ENCODE measurements at places on chromosomes 5 and 9.
A peak's percentile ranks its signal among the peaks of the same experiment; 100 is the strongest.

DNA sequence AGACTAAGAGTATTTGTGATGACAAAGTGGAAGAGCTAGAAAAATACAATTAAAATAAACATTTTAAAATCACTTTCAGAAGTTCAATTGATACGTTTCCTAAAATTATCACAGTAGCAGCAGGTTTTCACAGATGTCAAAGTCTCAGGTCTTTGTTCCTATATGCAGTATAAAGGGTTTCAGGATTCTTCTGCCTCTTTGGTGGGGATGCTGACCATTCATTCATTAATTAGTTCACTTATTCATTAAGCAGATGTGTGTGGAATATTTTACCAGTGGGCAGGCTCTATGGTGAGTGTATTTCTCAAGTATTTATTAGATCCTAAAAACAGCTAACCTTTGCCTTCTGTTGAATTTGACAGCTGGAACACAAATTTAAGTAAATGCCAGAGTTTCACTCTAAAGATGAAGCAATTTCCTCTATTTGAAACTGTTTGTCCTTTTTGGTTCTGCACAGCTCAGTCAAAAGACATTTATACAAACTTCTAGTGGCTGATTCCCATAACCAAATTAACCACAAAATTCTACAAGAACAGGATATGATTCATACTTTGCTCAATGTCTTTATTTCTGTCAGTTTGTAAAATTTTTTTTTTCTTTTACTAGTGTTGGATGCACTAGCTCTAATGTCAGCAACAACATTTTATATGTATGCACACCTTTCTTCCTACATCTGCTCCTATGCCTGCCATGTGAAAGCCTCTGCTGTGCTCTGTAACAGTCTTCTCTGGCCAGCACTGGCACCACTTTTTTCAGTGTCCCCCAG lies 75.9 kb upstream of the PRR16 start:
- peak; percentile 71 for DNase-seq

DNA sequence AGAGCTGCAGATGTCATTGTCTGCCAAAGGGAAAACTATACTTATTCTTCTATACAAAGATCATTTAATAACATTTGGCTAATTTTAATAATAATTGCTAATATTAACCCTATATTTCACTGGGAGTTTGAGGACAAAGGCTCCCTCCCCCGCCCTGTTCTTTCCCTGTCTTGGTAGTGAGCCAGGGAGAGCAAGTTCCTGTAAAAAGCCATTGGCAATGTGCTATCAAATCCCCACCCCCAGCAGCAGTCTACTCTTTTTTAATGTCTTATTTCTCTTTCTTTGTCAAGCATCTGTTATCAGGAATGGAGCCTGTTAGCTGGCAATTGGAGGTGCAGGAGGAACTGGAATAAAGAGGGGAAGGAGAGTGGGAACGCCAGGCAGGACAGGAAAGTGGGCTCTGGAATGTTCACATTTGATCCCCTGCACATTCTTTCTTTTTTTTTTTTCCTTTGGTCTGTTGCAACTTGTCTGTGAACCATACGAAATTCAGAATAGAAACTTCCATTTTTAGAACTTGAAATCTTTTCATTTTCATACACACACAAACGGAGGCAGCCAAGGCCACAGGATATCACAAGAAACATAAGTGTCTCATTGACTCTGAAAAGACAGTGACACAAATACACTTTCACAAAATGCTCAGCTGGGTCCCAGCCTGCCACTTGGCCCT lies 664.8 kb upstream of the ZNF608 start:
- DNase-seq, result no peak

DNA sequence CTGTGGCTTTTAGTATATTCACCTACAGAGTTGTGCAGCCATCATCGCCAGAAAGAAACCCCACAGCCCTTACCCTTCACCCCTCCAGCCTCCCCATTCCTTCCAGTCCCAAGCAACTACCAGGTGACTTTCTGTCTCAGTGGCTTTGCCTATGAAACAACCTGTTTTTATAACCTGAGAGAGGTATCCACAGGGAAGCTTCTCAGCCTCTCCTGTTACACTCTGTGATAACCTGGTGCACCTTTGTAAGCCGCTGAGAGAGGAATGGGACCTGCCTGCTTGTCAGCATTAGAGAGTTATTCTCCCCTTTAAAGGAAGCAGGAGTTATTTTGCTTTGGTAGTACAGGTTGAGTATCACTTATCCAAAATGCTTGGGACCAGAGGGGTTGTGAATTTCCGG lies 93.6 kb downstream of the TRIO start:
- DNase-seq, result no peak

GRCh38 chr5:139377226-139377625 lies 5.9 kb downstream of the SLC23A1 start:
- DNase-seq, result no peak

DNA sequence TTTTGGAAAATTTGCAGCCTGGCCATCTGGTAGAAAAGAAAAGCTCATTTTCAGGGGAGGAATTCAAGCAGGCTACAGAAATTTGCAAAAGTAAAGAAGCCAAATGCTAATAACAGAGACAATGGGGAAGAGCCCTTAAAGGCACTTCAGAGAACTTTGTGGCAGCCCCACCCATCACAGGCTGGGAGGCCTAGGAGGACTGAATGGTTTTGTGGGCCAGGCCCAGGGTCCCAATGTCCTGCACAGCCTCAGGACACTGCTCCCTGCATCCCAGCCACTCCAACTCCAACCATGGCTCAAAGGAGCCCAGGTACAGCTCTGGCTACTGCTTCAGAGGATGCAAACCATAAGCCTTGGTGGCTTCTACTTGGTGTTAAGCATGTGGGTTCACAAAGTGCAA lies 44.3 kb downstream of the PTPDC1 start:
- no peak for DNase-seq

- peak; percentile 82 for DNase-seq
Measured at GRCh38 chr5:10761185-10761932, at the start of gene DAP. Gene DAP, minus strand, starts transcription at chr5:10761234. Its CDS starts 166 bp downstream, at chr5:10761068.

DNA sequence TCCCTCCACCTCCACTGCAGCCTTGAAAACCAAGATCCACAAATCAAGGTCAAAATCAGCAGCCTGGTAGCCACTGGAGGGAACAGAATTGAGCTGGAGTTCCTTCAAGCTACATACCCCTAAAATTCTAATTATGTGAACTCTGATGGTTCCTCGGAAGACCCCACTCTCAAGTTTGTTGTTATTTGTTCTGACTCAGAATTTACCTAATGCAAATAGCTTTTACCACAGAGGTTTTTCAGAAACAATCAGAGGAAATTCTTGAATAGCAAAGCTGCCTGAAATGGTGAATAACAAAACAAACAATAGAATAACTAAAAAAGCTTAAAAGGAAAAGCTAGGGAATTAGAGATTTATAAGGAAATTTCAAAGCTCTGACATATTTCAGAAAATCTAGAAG lies 220.0 kb downstream of the CDH18 start:
- DNase-seq, result no peak

DNA sequence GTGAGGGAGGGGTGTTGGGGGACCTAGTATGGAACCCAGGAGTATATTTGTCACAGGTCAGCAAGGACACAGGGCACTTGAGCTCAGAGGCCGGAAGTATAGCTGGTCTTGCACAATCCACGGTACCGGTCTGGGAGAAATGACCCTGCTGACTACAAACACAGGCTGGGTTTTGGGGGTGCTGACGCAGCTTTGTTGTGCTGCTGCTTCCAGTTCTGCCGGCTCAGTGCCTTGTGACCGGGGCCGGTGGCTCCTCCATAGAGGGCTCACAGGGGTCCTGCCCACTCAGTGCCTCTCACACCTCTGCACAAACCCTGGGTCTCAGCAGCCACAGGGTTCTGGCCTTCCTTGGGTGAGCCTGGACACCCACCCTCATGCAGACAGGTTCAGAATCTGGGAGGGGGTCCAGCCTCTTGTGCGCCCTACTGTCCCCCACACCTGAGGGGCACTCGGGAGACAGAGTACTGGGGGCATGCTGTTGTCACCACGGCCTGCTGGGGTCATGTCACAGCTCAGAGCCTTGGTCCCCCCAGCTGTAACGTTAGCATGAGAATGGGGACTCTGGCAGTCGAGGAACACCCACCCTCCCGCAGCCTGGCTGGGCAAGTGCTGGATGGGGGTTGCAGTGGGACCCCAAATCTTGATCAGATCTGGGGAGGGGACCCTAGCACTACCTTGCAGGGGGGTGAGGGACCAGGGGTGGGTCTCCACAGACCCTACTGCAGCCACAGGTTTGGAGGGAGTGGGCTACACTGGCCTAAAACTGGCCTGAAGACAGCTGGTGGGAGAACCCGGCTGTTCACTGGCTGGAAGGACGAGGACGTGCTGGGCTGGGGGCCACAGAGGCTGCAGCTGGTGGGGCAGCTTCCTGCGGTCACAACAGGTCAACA lies 17.7 kb downstream of the NINJ1 start:
- peak; percentile 32 for DNase-seq

DNA sequence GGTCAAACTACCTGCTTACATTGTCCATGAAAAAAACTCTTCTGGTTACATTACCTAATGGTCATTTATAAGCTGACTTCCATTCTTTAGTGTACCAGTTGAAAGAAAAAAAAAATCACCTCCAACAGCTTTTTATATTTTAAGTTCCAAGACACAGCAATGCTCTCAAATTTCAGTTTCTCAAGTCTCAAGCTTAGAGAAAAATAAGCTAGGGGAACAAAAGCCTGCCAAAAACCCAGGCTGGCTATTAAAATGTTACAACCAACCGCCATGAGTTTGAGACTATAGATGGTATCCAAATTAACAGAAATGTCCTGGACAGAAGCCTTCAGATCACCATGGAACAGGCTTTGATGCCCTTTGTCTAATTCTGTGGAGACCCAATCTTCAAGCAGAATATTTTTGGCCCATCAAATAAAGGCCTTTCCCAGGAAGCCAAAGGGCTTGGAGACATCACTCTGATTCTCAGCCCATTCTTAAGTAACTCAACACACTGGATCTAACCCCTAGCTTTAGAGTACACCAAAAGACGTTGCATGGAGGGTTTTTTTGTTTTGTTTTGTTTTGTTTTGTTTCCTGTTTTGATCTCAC lies 343.7 kb downstream of the GLIS3 start:
- DNase-seq, result no peak

GRCh38 chr5:92378966-92379611 lies 996.0 kb upstream of the ARRDC3 start:
- peak; percentile 44 for DNase-seq

DNA sequence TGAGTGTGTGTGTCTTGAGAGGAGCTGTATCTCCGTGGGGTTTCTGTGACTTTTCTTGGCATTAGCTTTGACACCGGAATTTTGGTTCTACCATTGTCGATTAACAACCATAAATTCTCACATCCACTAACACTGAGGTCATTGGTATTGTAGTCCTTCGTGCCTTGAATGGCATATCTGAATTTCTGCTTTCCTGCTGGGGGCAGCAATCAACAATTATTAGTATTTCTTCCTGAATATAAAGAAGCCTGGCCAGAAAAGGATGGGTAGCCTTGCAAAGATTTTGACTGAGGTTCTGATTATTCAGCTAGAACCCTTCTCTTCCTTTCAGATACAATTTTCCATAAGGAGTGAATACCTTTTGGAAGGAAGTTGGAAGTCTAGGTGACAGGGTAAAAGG lies 33.5 kb upstream of the SHOC1 start:
- no peak for DNase-seq

Measured in RCC 7860 (cell line).